Activated CD4-positive, alpha-beta T cell treated with anti-CD3 and anti-CD28 coated beads, Interleukin-2, amount 50 U/mL, for 24 hours (primary cell): ENCODE measurements at places on chromosomes 2 and 18.

DNA sequence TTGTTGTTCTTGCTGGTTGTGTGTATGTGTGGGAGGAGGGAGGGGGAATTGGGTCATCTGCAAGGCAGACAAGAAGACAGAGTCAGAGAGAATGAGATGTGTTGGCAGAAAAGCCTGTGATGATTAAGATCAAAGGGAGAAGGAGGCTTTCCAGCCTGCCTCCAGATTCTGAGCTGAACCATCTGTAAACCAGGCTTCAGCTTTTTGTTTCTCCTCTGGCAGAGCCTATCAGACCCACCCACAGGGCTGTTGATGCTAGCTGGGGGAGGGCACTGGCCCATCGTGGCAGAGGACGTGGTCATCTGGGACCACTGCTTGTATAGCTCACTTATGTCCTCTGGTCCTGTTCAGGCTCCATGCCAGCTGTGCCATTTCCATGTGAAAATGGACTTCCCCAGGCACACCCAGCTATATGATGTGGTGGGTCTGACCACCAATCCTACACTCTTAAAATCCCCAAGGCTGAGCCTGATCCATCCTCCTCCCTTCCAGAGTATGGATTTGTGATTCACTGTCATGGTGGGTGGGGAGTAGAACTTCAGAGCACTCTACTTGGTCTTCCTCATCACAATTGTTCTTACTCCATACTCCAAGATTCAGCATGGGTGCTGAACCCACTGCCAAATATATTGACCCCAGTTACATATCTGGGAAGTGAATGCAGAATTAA, 27.8 kb upstream of the COL6A3 start:
- peak; percentile 55 for DNase-seq

- DNase-seq: no peak
Observed at GRCh38 chr2:20988905-20989304, 55.0 kb downstream of the APOB start.

- DNase-seq: no peak
Observed at GRCh38 chr2:2681711-2682251, 350.7 kb upstream of the MYT1L start.

DNA sequence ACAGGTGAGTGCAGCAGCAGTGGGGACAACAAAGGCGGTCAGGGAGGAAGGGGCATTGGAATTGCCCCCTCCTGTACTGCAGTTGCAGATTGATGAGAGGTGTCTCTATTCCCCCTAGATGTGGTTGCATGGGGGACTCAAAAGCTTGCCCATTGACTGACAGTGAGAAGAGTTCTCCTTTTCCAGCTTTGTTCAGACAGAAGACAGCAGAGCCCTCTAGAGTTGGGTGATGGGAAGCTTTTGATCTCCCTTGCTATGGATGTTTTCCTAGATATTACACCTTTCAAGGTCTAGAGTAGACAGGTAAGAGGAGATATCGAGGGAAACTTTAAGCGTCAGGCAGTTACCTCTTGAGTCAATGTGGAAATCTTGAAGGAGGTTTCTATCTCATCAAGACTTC, 2.9 kb downstream of the PROKR1 start:
- no peak for DNase-seq

- no peak for DNase-seq
Observed at GRCh38 chr2:38390947-38391346, 13.9 kb upstream of the ATL2 start.

- DNase-seq: no peak
Observed at GRCh38 chr2:24521162-24521857, 30.3 kb downstream of the NCOA1 start.

- DNase-seq: no peak
Observed at GRCh38 chr2:74507926-74508520, 528 bp upstream of the PCGF1 start.

DNA sequence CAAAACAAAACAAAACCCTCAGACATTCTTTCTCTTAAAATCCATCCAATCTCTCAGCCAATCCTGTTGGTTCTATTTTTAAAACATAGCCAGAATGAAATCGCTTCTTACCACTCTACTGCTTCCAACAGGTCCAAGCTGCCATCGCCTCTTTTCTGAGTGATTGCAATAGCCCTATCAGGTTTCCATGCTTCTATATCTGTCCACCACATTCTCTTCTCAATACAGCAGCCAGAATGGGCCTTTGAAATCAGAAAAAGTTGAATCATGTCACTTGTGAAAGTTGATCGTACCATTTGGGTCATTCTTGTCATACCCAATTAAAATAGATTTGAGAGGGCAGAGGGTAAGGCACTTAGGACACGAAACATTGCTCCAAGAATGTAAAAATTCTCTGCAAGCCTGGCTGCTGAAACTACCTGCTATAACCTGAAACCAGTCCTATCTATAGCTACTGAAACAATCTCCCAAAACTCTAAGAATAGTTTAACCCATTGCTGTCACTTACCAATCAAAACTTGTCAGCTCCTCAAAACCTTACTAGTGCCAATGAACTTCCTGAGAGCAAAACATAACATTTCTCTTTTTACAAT, 3.3 kb upstream of the MTLN start:
- no peak for DNase-seq

GRCh38 chr2:118593257-118593656, 254.2 kb downstream of the EN1 start:
- DNase-seq: no peak

DNA sequence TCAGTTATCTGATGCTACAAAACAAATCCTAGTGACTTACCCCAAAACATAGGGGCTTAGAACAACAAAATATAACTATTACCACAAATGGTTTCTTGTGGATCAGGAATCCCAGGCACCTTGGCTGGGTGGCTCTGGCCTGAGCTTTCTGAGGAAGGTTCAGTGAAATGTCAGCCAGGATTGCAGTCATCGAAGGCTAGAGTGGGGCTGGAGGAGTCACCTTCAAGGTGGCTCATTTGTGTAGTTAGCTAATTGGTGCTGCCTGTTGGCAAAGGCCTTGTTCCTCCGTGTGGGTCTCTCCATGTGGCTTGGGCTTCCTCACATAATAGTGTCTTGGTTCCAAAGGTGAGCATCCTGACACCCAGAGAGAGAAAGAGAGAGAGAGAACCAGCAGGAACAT, 57.4 kb downstream of the COPS8 start:
- DNase-seq: no peak

DNA sequence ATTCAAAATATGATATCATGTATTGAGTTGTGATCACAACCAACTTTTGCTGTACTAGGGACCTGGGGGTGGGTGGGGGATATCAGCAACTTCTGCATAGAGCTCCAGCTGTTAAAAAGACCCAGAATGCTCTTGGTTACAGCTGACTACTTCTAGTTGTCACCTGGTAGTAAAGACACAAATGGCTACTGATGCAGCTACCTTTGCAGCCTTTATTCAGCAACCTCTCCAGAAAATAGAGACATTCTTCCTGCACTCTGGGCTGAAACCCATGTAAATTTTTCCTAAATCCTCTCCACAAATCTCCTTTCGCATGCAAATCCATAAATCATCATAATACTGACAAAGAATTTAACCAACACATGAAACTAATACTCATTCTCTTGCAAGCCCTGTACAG, 238.3 kb downstream of the TCF4 start:
- no peak for DNase-seq

DNA sequence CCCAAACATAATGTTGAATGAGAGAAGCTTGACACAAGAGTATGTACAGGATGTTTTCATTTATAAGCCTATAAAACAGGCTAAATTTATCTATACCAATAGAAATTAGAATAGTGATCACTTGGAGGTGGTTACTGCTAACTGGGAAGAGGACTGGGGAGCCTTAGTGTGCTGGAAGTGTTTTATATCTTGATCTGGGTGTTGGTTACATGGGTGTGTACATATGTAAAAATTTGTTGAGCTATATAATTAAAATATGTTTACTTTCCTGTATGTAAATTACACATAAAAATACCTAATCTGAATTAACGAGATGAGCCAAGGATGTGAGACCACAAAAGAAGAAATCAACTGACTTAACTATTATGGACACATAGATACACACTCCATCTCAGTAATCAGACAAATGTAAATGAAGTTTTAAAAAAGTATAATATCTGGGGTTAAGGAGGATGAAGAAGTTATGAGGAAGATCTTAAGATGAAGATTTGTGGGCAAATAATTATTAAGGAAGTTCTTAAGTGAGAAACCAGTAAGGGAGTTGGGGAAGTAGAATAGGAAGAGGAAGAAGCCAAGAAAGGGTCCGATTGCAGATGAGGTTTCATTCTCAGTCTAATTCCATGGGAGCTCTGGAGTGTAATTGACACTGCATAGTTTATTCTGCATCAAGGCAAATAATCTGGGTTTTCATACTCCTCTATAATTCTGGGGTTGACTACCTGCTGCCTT, 32.3 kb upstream of the NABP1 start:
- DNase-seq: no peak

DNA sequence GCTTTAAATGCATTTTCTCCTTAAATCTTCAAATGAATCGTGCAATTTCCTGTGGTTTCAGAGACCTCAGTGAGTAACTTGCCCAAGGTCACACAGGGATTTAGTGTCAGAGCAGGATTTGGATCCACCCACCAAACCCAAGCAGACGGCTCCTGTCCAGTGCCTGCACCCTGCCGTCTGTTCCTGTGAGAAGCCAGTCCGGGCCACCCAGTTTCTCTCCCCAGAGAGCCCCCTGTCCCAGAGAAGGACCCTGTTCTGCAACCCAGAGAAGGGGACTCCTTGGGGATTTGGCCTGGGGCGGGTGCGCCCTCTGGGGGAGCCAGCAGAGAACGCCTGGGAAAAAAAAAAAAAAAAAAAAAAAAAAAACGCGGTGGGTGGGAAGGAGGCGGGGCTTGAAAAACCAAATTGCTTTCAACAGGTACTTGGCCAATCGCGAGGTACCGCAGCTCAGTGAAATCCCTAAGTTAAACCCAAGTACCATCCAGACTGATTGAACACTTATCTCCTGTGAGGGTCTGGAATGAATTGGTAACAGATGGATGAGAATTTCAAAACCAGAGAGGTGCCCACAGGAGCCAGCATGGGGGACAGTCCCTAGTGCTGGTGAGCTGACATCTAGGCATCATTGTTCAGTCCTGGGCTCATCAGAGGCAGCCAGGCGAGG, 30.9 kb upstream of the REEP1 start:
- DNase-seq: peak; percentile 6

DNA sequence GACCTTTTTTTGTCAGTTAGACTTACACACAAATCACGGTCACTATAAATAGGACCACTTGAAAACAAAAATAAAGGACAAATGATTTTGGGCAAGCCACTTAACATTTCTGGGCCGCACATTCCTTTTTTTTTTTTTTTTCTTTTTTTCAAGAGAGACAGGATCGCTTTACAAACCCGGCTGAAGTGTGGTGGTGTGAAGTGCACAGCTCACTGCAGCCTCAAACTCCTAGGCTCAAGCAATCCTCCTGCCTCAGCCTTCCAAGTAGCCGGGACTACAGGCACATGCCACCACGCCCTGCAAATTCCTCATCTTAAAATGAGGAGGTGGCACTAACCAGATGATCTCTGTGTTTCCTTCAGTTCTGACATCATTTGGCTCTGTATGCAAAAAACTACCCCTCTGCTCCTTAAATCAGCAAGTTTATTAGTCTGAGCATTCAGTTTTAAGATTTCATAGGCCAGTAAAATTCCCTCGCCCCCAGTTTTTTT, 28.3 kb upstream of the MRO start:
- DNase-seq: no peak

GRCh38 chr2:43030551-43031307, 195.7 kb downstream of the ZFP36L2 start:
- DNase-seq: no peak

DNA sequence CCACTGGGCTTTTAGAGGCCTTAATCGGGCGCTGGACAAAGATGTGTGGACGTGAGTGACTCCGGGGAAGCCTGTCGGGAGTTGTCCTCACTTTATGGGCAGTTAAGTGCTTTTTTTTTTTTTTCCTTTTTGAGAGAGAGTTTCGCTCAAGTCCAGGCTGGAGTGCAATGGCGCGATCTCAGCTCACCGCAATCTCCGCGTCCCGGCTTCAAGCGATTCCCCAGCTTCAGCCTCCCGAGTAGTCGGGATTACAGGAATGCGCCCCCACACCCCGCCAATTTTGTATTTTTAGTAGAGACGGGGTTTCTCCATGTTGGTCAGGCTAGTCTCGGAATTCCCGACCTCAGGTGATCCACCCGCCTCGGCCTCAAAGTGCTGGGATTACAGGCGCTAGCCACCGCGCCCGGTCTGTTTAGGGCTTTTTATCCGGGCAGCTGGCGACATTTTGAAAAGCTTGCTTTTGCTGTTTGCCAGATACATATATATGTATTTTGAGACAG, 1.5 kb downstream of the MSH6 start:
- no peak for DNase-seq

- DNase-seq: no peak
Observed at GRCh38 chr2:191051825-191052778, 38.1 kb upstream of the STAT1 start.

- DNase-seq: no peak
Observed at GRCh38 chr2:196801674-196802261, 2.3 kb upstream of the GTF3C3 start.

DNA sequence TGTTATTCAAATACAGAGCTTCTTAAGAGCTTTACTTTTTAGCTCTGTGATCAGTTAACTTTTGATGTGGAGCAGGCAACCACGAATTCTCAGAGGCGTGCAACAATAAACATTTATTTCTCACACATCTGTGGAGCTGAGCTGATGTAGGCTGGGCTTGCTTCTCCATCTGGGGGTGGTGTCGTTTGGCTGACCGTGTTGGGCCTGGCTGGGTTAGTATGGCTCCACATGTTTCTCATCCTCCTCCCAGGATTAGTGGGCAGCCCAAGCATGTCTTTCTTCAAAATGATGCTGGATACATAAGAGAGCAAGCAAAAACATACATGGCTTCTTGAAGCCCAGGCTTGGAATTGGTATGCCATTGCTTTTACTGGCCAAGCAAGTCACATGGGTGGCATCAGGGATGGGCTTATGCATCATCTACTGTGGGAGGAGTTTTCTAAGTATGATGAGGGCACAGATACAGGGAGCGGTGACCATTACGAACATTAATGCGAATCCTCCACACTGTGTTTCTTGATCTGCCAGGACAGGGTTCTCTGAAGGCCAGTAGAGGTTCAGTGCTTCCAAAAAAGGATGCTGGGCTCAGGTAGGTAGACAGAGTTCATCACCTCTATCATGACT, 157.0 kb upstream of the TNP1 start:
- no peak for DNase-seq

GRCh38 chr18:48725562-48725961, 186.7 kb downstream of the CTIF start:
- DNase-seq: no peak

GRCh38 chr18:38454764-38455469, 889.3 kb upstream of the CELF4 start:
- DNase-seq: no peak

- DNase-seq: no peak
Observed at GRCh38 chr2:64708829-64709228, 55.1 kb upstream of the SERTAD2 start.

- no peak for DNase-seq
Observed at GRCh38 chr2:45654250-45654649, 2.8 kb downstream of the PRKCE start.

GRCh38 chr18:62331581-62332356, 6.7 kb downstream of the TNFRSF11A start:
- no peak for DNase-seq

GRCh38 chr2:31404302-31404701, 10.2 kb downstream of the XDH start:
- no peak for DNase-seq
